ENCODE measurements at places on chromosomes 5 and 9.

- no peak for DNase-seq
These were observed 90.7 kb downstream of the RCL1 start for GRCh38 chr9:4883326-4883873.

GRCh38 chr9:121985792-121986494 is 107.2 kb downstream of the TTLL11 start:
- no peak for DNase-seq

DNA sequence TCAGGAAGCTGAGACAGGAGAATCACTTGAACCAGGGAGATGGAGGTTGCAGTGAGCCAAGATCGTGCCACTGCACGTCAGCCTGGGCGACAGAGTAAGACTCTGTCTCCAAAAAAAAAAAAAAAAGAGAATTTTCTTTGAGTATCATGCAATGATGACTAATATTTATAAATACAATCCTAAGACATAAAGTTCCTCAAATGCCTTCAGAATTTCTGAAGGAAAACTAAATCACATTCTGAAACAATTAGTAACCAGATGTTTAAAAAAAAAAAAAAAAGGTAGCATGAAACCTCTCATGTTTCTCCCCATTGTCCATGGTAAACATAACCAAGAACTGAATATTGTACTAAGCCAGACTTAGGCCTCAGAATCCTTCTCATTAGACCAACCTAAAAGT is 23.1 kb downstream of the MLLT3 start:
- no peak for DNase-seq

- no peak for DNase-seq
These were observed 86.9 kb upstream of the ALDH1B1 start for GRCh38 chr9:38305582-38305981.

DNA sequence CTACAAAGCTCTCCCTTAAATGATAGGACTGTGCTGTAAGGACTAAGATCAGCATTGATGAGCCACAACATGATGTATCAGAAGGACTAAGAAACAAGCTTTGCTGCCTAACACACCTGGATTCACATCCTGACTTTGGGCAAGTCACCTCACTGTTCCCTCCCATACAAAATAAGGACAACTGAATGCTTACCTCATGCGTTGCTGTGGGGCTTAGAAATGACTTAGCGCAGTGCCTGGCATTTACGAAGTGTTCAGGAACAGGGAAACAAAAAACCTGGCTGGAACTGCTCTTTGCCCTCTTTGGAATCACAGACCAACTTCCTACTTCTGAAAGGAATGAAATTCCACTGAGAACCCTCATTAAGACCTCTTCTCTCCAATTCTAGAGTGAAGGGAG is 113.7 kb downstream of the BAAT start:
- no peak for DNase-seq

DNA sequence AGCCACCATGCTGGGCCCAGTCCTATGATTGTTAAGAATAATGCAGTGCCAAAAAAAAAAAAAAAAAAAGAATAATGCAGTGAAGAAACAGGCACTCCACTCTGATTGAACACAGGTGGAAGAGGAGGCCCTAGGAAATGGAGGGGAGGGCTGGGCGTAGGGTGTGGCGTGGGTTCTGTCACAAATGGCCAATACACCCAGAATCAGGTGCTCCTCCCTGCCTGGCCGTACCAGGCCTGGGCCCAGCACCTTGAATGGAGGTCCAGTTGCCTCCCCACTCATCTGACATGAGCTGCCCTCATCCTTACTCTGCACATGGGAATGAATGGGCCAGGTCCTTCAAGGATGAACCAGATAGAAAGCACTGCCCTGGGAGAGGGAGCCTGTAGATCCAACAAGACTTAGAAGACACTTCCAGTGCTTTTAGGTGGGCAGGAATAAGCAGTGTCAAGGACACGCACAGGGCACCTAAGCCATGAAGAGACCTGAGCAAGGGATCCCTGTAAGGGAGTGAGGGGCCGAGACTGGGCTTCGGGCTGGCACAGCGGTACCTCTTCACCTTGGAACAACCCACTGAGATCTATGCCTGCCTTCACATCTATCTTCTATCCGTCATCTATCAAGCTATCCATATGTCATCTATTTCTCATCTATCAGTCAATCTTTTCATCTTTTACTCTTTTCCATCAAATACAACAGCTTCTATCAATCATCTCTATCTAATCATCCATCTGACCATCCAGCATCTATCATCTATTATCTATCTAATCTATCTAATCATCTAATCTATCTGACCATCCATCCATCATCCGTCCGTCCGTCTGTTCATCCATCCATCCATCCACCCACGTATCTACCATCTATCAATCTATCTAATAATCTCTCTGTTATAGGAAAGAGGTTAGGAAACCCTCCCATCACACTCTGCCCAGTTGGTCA is 15.9 kb downstream of the NINJ1 start:
- no peak for DNase-seq

GRCh38 chr9:89277454-89277853 is 33.5 kb upstream of the CKS2 start:
- DNase-seq = no peak

GRCh38 chr9:24296124-24296523 is 249.6 kb downstream of the IZUMO3 start:
- DNase-seq = no peak

DNA sequence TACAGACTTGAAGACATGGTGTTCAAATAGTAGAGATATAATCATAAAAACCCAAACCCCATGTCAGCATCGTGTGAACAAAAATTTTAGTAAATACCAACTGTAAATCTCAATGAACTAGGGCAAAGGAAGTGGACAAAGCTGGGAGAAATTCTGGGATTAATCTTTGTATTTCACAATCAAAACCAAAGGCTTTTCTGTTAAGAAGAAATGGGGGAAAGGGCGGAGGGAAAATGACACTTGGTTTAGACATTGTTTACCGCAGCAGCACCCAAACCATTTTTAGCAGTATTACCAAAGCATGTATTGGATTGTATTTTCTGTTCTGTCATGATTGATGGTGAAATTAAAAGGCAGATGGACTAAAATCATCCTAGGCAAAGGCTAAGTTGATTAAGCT is 134.2 kb upstream of the PRSS3 start:
- no peak for DNase-seq

DNA sequence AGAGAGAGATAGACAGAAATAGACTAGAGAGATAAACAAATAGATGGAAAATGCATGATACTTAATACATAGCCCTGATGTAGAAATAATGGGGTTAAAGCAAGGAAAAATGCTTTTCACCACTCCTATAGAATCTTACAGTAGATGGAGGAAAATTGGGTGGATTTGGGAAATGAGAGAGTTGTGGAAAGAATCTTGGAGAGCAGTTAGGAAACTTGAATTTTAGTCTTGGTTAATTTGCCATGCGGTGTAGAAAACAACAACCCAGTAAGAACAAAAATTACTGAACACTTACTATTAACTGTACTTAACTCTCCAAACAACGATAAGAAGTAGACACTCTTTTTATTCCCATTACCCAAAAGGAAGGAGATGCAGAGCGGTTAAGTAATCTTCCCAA is 329.8 kb downstream of the ZNF608 start:
- DNase-seq = no peak

DNA sequence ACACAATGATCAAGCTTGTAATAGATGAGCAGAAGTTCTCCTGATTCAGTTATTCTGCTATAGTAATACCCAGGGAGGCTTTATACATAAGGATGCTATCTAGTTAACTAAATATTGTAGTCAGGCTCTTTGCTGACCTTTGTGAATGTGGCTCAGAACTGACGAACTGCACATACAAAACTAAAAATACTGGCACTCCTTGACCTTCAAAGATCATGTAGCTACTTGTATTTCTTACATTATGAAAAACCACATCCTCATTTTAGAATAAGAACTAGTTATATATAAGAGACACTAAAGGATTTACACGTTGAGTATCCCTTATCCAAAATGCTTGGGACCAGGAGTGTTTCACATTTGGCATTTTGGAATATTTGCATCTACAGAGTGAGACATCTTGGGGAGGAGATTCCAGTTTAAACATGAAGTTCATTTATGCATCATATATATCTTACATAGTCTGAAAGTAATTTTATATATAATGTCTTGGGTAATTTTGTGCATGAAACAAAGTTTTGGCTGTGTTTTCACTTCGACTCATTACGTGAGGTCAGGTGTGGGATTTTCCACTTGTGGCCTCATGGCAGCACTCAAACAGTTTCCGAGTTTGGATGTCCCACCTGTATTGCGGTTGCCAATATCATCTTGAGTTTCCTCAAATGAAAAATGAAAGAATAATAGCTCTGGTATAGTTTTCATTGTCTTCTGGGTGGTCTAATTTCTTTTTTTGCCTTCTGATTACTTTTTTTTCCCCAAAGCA is 58.4 kb upstream of the FBXL7 start:
- DNase-seq = no peak

DNA sequence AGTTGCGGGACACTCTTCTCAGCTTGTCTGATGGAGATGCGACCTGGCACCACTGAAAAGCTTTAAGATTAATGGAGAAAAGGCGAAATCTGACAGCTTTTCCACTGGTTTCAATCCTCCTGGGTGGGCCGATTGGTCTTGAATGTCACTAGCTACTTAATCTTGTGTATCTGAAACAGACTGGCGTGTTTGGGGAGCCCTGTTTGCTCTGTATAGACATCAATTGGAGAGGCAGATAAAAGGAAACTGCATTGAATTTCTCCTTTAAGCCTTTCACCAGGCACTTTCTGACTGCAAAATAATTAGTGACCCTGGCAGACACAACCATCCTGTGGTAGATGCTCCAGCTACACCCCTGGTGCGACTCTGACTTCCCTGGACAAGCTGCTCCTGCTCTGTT is 224.2 kb downstream of the NDUFS4 start:
- no peak for DNase-seq

GRCh38 chr5:38071831-38072694 is 186.3 kb upstream of the EGFLAM start:
- peak; percentile 79 for DNase-seq

DNA sequence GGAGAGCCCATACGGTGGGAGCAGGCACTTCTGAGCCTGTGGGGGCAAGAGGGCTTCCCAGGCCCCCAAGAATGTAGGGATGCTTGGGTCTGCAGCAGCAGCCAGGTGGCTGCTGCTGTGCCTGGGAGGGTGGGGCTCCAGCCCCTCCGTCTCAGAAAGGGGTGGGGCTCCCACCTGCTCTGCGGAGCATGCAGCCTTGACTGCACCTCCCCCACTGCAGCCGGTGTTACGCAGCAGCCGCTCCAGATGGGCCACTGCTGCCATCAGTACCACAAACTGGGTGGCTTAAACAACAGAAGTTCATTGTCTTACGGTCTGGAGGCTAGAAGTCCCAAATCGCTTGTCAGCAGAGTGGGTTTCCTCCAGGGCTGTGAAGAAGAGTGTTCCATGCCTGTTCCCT is 365.5 kb downstream of the TMEM38B start:
- no peak for DNase-seq

- DNase-seq = no peak
These were observed 55.5 kb upstream of the STC2 start for GRCh38 chr5:173383711-173384110.

GRCh38 chr5:126186210-126186609 is 237.0 kb upstream of the GRAMD2B start:
- no peak for DNase-seq

DNA sequence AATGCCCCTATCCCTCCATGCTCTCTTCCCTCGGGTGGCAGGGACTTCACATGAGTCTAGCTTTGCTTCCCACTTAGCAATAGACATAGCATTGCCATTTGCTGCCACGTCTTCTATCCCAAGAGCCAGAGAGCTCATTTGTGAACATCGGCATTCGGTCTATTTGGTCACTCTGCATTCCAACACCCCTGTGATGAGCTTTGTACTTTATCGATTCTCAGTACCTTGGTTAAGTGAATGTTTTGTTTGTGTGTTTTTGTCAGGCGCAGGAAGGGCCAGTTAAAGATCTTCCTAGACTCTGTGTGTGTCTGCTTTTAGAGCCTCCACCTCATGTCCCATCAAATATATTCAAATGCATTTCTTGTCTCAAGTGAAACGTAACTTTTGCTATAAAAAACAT is 141.7 kb downstream of the TARS1 start:
- no peak for DNase-seq

DNA sequence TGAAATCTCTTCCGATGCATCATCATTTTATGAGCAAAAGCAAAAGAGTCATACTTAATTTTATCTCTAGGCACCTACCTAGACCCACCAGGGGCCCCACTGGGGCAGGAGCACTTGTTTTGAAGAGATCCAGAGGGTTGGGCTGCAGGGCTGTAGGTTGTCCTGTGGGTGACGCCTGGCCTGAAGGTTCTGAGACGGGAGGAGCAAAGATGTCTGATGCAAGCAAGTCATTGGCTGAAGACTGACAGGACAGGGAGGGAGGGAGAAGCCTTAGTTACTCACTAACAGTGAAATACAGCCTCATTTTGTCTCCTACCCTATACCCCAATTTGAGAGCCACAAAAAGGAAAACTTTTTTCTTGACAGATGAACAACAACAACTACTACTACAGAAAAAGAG is 17.1 kb upstream of the C9 start:
- DNase-seq = no peak

DNA sequence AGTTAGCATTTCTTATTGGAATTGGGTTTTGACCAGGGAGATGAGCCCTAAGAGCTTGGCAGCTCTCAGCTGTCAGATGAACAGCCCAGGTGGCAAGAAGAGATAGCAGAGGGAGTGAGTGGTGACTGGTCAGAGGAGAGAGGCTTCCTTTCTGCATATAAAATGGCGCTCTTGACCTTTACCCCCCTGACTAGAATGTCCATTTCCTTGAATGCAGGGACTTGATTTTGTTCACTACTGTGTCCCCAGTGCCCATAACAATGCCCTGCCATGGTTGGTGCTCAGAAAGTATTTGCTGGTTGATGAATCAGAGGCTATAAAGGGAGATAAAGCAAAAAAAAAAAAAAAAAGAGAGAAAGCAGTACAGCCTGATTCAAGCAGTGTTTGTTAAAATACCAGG is 7.2 kb downstream of the CHMP5 start:
- no peak for DNase-seq

GRCh38 chr9:26687421-26687820 is 205.2 kb downstream of the CAAP1 start:
- no peak for DNase-seq

GRCh38 chr5:137446615-137447014 is 52.5 kb downstream of the SPOCK1 start:
- DNase-seq = no peak

DNA sequence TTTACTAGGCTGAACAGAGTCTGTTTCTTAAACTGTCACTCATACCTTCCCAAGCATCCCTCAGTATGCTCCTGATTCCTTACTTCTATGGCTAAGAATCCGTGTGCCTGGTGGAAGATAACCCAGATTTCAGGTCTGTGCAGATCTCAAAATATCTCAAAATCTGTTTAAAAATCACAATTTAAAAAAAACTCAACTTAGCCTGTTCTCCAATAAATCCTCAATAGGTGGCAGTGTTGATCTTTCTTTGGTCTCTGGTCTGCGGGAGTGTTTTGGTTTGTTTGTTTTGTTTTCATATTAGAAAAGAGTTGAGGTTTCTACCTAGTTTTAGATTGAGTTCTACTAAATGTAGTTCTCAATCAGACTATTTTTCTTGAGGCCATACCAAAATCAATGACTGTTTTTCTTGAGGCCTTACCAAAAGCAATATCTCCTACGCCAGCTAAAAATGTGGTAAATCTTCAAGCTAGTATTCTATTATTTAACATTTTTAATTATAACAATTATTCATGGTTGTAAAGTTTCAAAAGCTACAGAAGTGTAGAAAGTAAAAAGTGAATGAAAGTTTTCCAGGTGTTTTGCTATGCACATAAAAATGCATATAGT is 57.9 kb downstream of the TGFBR1 start:
- DNase-seq = no peak
